ENCODE measurements at places on chromosomes 16 and 17. TPM values are rescaled to one million over a fixed set of nuclear protein-coding genes. Genes with fewer than 3 reads are reported as not detected.

DNA sequence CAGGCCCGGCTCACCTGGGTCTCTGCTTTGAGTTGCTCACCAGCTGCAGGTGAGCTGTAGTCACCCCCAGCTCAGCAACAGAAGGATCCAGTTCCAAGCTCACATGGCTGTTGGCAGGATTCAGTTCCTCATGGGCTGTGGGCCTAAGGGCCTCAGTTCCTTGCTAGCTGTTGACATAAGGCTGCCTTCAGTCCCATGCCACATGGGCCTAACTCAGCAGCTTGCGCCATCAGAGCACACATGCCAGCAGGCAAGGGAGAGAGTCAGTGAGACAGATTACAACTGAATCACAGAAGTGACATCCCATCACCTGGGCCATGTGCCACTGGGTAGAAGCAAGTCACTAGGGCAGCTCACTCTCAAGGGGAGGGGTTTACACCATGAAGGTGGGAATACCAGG, 24.7 kb downstream of the PSMD7 start:
- no peak for DNase-seq

- no peak for DNase-seq
These were observed at the start of gene ADAP2 for GRCh38 chr17:30921544-30922196. ADAP2 (plus strand) TSS chr17:30921945; CDS start chr17:30922015, 70 bp downstream.

DNA sequence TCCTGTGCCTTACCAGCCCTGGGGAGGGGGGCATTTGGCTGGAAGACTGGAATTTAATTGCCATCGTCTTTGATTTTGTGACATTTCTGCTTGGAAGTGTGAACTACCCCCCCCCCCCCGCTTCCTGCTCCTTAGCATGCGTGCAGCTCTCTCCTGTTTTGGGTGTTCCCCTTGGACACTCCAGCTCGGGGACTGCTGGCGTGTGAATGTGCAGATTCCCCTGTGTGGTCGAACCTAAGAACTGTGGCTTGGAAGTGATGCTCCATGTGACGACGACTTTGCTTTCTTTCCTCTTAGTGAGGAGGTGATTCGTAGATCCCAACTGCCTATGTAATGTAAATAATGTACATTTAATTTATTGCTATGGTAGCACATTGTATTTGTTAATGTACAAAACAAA, 26.1 kb downstream of the OR1D5 start:
- no peak for DNase-seq

DNA sequence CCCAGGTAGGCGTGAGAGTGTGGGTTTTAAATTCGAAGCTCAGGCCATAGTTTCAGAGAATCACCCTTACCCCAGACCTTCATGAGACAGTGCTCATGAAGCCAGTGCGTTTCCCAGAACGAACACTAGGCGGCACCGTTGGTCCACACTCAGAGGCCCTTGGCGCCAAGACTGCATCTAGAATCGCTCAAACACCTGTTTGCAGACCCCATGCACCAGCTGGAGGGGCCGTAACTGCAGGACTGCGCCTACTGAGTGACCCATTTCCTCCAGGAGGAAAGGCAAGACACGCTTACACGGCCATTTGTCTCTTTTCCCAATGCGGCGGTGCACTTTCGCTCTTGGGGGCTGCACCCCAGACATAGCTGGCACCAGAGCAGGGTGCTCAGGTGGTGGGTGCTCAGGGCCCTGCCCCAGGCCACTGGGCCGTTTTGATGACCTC, 34.0 kb downstream of the ADGRG5 start:
- peak; percentile 93 for DNase-seq

Gene PPP1R27
- not detected for total RNA-seq

GRCh38 chr17:71232801-71233559, 887.8 kb upstream of the SOX9 start:
- no peak for DNase-seq

Gene TPSG1
- not detected for total RNA-seq

GRCh38 chr17:40857535-40857934, 9.5 kb downstream of the KRT12 start:
- no peak for DNase-seq

- no peak for DNase-seq
These were observed 17.0 kb downstream of the CLUH start for GRCh38 chr17:2694381-2695242.

Gene HOXB7
- total RNA-seq, result 0.91 TPM

GRCh38 chr17:9862220-9862619, 36.5 kb downstream of the GLP2R start:
- no peak for DNase-seq

DNA sequence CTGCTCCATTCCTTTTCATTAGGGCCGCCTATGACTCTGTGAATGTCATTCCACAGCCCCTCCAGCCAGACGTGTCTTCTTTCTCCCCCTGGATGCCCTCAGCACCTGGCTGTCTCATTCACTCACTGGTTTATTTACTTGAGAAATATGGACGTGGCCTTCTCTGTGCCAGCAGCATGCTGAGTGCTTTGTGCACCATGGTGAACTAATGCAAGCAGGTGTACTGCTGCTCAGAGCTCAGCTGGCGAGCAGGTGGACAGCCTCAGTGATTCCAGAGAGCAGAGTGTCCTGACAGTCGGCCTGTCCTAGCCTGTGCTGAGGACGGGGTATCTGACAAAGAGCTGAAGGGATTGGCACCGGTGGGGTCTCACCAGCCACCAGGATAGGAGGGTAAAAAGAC, 96.7 kb downstream of the GNAO1 start:
- DNase-seq, result no peak

Gene ARL5C
- total RNA-seq, result not detected
